ENCODE measurements at places on chromosomes 3 and 15.

- DNase-seq: no peak
Observed at GRCh38 chr3:119600732-119601131, 3.0 kb downstream of the PLA1A start.

GRCh38 chr3:153927107-153927506 lies 194.1 kb upstream of the ARHGEF26 start:
- no peak for DNase-seq

DNA sequence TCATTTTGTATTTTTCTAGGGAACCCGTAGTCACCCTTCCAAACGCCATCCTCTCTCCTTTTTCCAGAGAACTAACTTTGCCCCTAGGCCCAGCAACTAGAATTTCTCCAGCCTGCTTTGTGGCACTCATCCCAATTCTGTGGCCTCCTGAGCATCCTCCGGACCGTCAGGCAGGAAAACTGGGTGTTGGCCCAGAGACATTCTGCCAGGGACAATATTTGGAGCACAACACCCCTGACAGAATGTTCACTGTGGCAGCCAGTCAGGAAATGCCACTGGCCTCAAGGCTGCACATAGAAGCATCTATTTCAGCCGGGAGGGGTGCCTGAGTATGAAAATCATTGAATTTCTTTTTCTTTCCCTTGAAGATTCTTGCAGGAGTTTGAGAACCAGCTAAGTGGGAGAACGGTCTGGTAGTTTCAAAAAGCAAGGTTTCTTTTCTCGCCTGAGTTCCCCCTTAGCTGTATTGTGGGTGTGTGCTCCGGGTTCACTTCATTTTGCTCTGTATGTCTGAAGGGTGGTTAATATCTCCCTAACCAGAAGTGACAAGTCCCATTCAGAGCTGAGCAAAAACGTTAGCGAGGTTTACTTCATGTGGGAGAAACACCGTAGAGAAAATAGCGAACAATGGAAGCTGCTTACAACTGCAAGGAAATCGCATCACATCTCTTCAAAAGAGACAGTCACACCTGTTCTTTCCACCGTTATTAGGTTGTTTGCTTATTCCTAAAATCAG lies 108.1 kb upstream of the TPM1 start:
- DNase-seq: no peak

DNA sequence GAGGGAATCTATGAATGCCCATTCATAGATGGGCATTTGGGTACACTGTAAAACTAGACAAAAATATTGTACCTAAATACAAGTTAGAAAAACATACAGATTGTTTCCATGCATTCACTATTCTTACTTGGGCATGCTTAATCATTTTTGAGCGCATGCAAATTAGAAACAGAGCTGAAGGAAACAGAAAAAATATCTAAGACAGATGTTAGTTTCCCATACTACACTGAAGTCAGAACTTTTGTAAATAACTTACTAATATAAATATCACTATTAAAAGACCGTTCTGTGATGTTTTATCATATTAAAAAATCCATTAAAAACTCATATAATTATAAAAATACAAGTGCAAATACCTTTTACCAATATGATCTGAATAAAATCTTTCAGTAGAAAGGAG lies 58.7 kb downstream of the GOLIM4 start:
- no peak for DNase-seq

DNA sequence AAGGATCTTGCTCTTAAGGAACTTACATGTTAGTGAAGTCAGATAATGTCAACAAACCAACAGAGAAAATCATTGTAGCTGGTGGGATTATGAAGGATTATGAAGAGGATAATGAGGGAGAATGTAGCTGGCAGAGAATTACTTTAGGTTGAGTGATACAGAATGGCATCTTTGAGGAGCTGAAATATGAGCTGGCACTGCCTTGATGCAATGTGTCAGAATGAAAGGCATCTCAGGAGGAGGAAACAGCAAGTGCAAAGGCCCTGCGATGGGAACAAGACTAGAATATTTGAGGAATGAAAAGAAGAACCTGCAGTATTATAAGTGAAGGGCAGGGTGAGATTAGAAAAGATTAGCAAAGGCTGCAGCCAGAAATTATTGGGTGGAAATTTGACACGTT lies 237.2 kb upstream of the ADAMTS9 start:
- DNase-seq: no peak

DNA sequence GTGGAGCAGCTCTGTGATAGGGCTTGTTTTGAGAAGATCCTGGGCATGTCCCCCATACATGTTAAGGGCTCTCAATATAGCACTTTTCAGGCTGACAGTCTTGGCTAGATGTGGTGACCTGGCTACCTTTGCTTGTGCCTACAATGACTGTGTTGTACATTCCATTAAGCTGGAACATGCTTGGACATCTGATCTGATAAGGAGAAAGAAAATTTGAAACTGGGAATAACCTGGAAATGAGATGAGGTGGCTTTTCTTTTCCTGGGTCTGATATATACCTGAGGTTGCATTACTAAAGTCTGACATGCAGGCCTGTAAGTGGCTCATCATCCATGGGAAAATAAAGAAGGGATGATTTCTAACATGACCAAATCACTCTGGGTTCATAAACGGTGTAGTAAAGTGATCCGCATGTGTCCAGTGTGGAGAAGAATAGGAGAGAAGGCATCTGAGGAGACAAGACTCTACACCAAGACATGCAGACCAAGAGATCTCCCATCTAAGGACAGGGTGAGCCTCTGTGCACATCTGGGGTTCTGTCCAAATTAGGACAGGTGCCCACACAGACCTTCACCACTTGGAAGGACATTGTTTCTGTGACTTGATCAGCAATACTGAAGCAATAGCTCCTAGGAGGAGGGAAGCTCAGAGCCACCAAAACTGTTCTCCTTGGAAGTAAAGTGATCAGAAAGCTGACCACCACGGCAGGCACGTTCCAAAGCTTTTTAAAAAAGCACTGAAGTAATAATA lies 62.0 kb downstream of the KLHL6 start:
- DNase-seq: no peak

DNA sequence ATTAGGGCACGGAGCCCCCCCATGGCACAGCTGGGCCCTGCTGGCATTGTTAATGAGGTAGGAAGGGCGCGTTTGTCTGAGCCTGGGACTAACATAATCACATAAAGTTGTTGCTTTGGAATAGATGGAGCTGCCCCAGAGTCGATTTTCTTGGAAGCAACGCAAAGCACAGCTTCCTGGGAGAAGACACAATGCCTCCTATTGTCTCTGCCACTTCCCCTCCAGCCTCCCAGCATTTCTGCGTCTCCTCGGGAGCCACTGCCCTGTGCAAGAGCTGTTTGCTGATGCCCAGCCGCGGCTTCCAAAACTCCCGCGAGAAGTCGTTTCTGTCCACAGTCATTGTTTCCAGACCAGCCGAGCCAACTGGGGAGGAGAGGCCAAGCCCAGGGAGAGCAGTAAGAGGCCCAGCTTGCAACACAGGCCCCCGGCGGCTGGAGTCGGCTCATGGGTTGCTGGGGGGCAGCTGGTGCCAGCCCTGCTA lies 18.1 kb upstream of the ALDH1A3 start:
- no peak for DNase-seq

DNA sequence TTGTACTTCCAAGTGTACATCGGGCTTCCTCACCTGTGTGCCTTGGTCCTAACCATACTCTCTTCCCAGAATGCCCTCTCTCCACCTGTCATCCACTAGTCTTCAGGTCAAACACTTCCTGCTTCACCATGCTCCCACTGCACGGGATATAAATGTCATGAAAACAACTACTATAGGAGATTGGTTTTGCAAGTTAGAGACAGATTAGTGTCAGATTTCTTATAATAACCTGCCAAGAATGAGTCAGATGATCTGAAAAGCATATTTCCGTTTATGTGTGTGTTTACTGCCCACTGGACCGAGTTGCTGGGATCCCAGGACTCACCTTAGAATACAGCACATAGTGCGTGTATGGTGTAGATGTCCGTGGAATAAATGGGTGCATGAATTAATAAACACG lies 21.4 kb downstream of the PLA1A start:
- no peak for DNase-seq

- no peak for DNase-seq
Observed at GRCh38 chr15:67613211-67613610, 70.7 kb downstream of the MAP2K5 start.

- DNase-seq: no peak
Observed at GRCh38 chr3:2526926-2527325, 428.3 kb downstream of the CNTN4 start.

- DNase-seq: no peak
Observed at GRCh38 chr3:8460815-8461456, 40.7 kb upstream of the LMCD1 start.

Measured in epithelial cell of prostate (primary cell).